ENCODE measurements at places on chromosomes 7 and 10.

DNA sequence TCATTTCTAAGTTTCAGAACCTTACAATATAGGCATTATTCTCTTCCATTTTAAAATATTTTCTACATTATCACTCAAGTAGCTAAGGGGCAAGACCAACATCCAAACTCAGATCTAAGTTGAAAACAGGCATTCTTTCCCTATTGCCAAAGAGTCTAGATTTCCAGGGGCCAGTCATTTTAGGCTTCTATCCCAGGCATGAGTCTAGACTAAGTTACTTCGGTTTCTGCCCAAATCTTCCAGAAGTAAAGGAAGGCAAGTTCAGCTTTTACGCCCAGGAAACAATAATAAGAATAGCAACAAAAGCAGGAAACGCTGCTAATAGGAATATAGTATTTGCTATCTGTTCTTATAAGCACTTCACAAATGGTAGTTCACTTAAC lies 189.9 kb downstream of the DGKI start:
- no peak for DNase-seq

GRCh38 chr7:43879477-43879876 lies 10.2 kb upstream of the MRPS24 start:
- no peak for DNase-seq

DNA sequence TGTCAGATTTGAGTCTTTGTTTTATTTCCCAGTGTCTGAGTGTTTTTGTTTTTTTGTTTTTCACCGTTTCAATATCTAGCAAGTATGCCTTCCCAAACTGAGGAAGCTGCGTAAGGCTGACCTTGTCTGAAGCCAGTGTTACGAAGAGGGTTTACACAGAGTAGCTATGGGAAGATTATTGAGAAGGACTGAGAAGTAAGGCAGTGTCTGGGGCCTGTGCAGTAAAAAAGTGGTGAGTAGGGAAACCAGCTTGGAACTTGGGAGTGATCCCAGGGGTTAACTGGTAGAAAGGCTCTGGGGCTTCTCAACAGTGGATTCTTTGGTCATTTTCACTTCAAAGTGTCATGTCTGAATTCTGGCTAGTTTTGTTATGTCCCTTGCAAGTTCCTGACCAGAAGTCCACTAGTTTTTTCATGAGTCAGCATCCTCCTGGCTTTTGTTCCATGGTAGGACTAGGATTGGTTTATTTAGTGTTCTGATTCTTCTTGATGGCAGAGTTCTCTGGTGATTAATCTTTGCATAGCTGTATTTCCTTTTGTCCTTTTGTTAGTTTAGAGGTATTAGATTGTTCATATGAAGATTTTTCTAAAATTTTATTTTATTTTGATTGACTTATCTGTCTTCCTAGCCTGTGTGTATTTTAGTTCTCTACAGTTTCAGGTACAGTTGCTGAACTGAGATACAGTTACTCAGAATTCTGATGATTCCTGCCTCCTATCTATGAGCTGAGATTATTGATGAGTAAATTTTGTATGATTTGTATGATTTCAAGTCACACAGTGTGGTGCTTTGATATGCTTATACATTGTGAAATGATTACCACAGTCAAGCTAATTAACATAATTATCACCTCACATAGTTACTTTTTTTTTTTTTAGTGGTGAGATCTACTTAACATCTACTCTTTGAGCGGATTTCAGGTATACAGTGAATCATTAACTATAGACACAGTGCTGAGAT lies 19.0 kb downstream of the GARS1 start:
- DNase-seq, result no peak

- DNase-seq, result no peak
These were observed 10.0 kb upstream of the PCGF5 start for GRCh38 chr10:91210435-91210834.

DNA sequence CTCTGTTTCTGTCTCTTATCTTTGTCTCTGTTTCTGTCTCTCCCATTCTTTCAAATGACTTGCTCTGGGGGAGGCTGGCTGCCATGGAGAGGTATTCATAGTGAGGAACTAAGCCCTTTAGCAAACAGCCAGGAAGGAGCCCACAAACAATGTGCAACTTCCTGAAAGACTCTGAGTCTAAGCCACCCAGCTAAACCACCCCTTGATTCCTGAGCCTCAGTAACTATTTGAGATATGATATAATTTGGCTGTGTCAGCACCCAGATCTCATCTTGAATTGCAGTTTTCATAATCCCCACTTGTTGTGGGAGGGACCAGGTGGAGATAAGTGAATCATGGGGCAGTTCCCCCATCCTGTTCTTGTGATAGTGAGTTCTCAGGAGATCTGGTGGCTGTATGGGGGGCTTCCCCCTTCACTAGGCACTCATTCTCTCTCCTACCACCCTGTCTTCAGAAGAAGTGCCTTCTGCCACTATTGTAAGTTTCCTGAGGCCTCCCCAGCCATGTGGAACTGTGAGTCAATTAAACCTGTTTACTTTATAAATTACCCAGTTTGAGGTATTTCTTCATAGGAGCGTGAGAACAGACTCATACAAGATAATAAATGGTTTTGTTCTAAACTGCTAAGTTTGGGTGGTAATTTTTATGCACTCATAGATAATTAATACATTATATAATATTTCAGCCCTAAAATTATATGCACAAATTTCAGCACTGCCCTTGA lies 121.2 kb upstream of the FOXP2 start:
- no peak for DNase-seq

DNA sequence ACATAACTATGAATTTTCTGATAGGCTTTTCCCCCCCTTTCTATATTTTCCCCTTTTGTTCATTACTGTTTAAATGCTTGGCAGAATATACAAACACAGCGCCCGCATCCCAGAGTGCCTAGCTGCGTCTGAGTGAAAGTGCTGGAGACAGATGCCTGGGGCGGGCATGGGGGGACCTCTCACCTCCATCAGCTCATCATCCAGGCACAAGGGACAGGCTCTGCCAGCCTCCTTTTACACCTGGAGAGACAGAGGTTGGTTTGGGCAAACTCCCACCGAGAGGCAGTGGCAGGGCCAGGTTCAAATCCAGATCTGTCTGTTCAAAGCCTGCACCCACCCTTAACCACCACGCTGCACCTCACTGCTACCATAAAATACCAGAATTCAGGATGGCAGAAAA lies 104.5 kb downstream of the FAM53B start:
- DNase-seq, result no peak

GRCh38 chr7:135117096-135117495 lies 30.8 kb upstream of the TMEM140 start:
- DNase-seq, result no peak

GRCh38 chr7:69818636-69819332 lies 220.5 kb downstream of the AUTS2 start:
- DNase-seq, result no peak

DNA sequence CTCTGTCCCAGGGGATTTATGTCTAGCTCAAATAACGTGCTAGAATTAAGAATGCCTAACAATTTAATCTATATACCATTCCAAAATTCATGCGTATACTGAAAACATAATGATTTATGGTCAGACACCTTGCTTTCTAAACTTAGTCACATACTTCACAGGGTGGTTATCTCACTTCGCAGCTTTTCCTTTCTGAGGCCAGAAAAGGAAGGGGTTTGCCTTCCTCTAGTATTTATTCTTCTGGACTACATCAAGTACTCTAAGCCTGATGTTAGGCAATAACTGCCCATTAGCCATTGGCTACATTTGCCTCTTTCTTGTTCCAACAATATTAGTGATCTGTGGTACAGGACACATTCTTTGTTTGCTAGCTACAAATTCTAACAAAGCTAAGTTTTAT lies 72.6 kb upstream of the FHIP2A start:
- DNase-seq, result no peak

GRCh38 chr7:7425321-7425720 lies 110.4 kb downstream of the COL28A1 start:
- no peak for DNase-seq

DNA sequence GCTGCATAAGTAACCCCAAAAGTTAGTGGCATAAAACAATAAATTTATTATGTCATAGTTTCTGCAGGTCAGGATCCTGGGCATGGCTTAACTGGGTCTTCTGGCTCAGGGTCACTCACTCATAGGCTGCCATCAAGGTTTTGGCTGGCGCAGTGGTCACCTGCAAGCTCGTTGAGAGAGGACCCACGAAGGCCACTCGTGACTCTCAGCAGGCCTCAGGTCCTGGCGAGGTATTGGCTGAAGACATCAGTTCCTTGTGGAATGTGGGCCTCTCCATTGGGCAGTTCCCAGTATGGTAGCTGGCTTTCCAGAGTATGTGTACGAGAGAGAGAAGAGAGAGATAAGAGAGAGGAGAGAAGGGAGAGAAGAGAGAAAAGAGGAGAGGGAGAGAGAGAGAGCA lies 138.3 kb upstream of the KLF14 start:
- DNase-seq, result no peak

- no peak for DNase-seq
These were observed 411.0 kb upstream of the PCDH15 start for GRCh38 chr10:55212051-55212450.

GRCh38 chr7:66503551-66504031 lies 125.1 kb upstream of the KCTD7 start:
- DNase-seq, result peak; percentile 14

DNA sequence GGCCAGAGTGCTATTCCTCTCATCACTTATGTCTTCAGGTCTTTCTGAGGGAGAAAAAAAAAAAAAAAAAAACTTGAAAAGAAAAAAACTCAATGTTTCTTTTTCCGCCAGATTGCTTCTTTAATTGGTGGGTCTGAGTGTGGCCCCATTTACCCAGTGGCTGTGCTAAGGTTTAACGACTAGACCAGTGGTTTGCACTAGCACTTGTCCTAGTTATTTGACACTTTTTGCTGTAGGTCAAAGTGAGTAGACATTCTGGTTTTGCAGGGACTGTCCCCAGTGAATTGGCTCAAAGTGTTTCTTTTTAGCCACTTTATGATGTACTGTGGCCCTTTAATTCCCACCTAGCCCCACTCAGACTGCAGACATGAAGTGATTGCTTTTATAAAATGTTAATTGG lies 273.3 kb downstream of the PTEN start:
- no peak for DNase-seq

DNA sequence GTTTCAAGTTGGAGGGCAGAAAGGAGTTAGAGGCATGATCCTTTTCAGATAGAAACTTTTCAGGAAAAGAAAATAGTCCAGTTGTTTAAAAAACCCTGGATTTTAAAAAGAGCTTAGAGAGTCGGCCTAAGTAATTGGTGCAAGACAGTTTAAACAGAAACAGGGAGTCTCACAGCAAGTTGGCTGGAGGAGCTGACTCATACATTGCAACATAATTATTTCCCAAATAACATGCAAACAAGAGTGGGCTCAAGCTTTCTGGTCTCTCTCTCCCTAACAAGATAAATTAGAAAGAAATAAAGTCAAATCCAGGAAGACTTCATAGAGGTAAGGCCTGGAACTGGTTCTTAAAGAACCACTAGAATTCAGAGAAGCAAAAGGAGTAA lies 100.3 kb upstream of the AGBL3 start:
- no peak for DNase-seq

DNA sequence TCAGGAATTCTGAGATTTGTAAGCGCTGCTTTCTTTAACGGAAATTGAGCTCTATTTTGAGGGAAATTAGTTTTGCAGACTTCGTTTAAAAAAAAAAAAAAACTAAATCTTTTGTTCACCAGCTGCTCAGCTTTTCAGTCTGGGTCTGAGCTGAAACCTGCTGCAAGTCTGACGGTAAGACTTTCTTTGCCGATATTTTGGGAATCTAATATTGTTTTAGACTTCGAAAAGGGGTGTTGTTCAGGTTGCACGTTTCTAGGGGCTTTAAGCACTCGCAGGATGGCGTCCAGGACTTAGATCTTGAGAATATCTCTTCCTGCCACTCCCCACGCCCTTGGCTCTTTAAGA lies 1.8 kb upstream of the MEOX2 start:
- DNase-seq, result no peak

- DNase-seq, result no peak
These were observed 109.8 kb upstream of the FAM180A start for GRCh38 chr7:135858379-135858778.

DNA sequence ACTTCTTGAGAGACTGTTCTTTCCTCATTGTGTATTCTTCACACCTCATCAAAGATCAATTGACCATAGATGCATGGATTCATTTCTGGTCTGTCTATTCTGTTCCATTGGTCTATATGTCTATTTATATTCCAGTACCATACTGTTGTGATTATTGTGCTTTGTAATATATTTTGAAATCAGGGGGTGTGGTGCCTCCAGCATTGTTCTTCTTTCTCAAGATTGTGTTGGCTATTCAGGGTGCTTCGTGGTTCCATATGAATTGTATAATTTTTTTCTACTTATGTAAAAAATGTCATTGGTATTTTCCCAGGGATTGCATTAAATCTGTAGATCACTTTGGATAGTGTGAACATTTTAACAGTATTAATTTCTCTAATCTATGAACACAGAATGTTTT lies 106.5 kb downstream of the EPC1 start:
- DNase-seq, result no peak

- DNase-seq, result no peak
These were observed 106.9 kb upstream of the C7orf33 start for GRCh38 chr7:148483515-148484308.

- no peak for DNase-seq
These were observed 637.0 kb downstream of the ZNF716 start for GRCh38 chr7:58086871-58087535.

DNA sequence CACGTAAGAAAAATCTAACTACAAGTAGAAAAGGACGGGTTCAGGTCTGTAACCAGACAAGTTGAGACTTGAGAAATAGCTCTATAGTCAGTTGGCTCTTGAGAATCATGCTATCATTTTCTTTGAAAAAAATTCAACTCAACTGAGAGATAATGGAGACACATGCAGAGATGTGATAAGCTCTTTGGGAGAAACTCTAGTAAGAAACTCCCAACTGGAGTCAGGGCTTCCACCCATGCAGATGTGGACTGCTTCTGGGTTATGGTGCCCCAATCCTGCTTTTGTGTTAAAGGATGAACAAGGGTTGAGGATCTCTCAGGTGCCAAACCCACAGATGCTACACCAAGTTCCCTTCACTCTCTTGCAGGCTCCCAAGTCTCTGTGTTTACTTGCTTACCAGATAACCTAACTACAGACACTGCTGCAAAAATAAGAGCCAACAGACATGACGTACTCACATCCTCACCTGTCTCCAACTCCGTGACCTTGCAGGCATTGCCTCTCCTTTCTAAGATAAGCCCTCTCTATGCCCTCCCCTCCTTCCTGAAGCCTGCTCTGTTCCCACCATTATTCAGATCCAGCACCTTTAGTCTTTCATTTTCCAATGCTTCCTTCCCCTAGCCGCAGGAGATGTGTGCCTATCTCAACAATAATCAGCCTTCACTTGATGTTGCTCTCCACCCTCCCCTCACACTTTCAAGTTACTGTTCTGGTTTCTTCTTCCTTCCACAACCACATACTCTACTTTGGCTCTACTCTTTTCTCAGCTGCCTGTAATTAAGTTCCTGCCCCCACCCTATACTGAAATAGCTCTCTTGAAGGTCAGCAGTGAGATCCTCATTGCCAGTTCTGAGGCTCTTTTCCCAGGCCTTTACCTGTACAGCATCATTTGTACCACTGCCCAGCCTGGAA lies 130.0 kb downstream of the ICA1 start:
- DNase-seq, result no peak

DNA sequence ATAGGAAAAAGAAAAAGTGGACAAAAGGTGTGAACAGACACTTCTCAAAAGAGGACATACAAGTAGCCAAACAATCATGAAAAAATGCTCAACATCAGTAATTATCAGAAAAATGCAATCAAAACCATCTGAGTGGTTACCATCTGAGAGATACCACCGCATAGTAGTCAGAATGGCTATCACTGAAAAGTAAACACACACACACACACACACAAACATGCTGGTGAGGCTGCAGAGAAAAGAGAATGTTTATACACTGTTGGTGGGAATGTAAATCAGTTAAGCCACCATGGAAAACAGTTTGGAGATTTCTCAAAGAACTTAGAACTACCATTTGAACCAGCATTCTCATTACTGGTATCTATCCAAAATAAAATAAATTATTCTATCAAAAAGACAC lies 145.7 kb downstream of the CYP26A1 start:
- no peak for DNase-seq

GRCh38 chr10:128708182-128708581 lies 582.0 kb upstream of the MKI67 start:
- no peak for DNase-seq

Data from ovary (tissue), 10 donors.